ENCODE measurements at places on chromosomes 16 and 17.

DNA sequence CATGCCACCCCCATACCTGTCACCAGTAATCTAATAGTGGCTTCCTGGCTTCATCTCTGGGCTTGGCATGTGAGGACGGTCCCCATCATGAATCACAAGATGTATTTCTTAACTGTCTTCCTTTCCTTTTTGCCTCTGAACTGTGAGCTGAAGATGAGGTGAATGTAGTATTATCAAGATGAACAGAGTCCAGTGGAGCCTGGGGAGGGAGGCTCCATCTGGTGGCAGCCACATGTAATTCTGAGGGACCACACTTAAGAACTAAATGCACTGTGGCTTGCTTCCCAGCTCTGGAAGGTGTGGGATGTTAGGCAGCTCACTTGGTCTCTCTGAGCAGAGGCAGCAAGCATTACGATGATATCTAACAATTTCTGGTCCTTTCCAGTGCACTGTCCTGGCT, 354.9 kb upstream of the ASIC2 start:
- peak; percentile 65 for DNase-seq

GRCh38 chr17:81272616-81273015, 22.5 kb downstream of the SLC38A10 start:
- DNase-seq: no peak

- no peak for DNase-seq
Measured at GRCh38 chr17:12133183-12133582, 112.5 kb downstream of the MAP2K4 start.

DNA sequence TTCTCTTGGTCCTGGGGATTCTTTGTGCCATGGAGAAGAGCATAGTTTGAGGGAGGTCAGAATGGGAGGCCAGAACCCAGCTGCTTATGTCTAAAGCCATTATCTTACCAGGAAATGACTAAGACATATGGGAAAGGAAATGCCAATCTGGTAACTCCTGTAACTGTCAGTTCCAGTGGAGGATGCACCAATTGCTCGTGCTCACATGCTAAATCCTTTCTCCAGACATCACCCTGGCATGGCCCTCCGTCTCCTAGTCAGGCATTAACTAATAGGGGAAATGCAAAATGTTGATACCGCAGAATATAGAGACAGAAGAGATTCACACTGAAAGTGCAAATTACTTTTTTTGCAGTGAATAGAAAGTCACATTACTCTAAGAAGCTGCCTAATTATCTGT, 255.6 kb upstream of the HSBP1 start:
- DNase-seq: no peak

DNA sequence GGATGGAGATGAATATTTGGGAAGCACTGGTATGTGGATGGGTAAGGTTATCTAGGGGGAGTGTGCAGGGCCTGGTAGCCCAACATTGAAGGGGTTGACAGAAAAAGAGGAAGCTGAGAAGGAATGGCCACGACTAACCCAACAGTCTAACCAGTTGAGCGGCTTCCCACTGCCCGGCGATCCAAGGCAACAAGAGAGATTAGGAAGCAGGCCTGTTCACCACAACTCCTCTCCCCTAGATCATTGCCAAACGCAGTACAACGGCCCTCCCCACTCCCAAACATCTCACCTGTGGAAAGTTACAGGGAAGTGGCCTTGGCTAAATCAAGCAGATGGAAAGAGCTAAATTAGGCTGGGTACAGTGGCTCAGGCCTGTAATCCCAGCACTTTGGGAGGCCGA, 11.2 kb upstream of the RANGRF start:
- no peak for DNase-seq

GRCh38 chr17:54282886-54283285, 460.2 kb downstream of the KIF2B start:
- DNase-seq: no peak

DNA sequence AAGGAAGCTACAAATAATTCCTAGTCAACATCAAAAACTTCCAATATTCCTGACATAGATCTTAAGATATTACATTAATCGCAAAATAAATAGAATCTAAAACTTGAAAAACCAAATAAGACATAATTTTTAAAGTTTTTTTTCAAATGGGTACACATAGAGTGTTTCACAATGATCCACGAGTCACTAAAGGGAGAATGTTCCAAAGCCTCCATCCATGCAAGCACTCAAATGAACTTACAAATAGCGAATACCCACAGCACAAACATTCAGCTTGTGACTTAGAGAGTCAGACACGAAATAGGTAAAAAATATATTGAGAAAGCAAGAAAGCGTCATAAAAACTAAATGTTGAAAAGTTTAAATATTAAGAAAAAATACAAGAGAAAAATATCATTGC, 65.7 kb downstream of the CEP112 start:
- no peak for DNase-seq

- DNase-seq: peak; percentile 49
Measured at GRCh38 chr17:75047398-75048098, 523 bp downstream of the KCTD2 start.

DNA sequence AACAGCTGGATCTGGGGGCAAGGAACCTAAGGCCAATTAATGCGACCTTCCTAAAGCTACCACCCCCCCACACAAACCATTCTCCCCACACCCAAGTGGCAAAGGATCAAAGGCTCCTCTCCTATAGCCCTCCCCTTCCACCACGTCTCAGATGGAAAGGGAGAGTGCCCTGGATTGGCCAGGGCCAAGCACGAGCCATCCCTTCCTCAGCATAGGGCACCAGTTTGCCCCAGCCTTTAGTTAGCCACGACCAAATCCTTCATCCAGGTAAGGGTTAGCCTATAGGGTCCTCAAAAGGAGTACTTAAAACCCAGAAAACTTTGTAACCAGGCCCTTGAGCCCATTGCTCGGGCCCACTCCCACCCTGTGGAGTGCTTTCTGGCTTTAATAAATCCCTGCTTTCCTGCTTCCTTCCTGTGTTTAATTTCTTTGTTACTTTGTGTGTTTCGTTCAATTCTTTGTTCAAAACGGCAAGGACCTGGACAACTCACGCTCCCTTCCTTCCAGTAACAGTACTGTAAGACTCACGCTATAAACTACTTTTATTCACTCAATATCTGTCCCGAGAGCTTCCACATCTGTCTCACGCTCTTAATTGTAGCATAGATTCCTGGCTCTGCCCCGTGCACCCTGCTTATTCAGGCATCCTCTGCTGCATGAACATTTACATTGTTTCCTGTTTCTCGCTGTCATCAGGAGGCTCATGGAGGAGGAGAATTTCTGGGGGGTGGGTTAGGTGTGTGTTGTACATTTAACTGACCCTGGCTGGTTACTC, 62.3 kb downstream of the TNFRSF13B start:
- DNase-seq: no peak

GRCh38 chr16:31875112-31875803, 1.7 kb downstream of the ZNF267 start:
- DNase-seq: no peak

DNA sequence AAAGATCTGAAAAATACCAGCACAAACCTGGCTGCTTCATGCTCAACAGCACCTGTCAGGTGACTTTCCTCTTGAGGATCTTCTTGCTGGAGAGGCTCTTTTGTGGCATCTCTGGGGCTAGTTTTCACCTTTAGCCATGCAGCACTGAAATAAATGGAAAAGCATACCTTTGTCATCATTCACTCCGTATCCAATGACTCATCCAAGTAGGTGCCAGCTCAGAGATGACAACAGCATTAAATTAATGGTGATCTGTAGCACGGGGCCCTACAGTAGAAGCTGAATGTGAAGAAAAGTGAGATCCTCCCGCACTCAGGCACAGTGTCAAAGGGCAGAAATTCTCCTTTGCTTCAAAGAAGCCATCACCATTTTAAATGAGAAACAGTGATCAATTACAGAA, 32.2 kb downstream of the KIAA0753 start:
- no peak for DNase-seq

GRCh38 chr16:30581457-30581856, 4.0 kb downstream of the ZNF785 start:
- no peak for DNase-seq

- DNase-seq: no peak
Measured at GRCh38 chr17:78231991-78232858, 794 bp downstream of the TMEM235 start.

DNA sequence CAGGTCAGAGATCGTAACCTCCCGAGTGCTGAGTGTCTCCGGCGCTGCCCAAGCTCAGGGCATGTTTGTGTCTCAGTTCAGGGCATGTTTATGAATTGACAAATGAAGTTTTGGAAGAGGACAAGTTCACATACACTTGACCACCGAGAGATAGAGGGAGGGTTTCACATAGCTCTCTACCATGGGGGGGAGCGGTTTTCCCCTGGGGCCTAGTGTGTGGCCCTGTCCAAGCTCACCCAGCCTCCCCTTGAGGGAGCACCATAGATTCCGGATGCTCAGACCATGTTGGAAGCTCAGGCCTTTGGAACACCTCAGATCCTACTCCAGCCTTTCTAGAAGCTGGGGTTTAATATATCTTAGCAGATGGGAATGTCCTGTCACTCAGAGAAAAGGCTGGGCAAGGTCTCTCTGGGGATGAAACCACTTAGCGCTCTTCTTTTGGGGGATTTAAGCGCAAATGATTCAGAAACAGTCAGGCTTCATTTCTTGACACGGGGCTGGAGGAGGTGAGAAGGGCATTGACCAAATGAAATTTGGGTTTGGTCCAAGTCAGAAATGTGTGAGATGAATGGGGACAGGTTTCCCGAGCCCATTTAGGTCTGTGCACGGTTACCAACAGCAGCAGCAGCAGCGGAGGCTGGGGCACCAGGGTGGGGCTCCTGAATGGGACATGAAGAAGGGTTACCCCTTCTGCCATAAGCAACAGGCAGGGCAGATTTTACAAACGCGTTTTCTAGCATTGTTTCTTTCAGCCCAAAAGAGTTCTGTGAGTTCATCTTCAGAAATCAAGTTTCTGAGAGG, 96.6 kb downstream of the METRNL start:
- DNase-seq: no peak

- DNase-seq: no peak
Measured at GRCh38 chr17:73909186-73909585, 264.9 kb upstream of the SDK2 start.

DNA sequence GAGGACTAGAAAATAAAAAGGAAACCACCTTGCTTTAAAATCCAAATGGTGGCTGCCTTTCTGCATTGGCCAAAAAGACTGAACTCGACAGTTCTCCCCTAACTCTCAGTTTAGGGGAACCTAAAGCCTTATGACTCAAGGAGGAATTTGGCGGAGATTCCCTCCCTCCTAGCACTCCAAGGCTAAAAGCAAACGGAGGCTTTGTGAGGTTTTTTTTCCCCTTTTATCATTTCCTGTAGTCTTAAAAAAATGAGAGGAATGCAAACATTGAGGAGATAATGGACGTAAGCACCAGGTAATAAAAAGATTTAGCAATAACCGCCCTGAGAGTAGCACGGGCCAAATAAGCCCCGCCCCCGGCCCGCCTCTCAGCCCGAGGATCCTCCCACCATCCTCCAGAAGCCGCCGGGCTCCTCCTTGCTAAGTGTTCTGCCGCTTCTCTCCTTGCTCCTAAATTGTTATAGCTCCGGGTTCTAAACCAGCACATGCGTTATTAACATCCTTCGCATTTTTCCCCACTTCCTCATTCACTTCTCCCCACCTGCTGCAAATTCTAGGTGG, 5.8 kb upstream of the KIFC3 start:
- peak; percentile 70 for DNase-seq

GRCh38 chr16:15798671-15799070, 58.2 kb downstream of the MYH11 start:
- DNase-seq: no peak

DNA sequence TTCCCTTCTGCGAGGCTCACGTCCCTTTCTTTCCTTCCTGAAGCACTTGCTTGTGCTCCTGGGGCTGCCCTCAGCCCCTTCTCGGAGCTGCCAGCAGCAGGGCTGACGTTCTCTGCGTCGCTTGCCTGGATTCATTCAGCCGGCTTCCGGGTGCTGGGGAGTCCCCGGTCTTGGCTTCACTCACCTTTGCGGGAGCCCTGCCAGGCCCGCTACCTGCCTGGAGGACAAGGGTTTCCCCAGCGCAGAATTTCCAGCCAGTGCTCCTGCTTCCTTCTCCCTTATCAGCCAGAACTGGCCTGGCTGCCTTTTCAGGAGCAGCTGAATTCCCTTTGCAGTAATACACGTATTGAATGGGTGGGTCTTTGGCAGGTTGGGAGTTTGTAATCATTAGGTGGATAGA, 22.1 kb upstream of the IL17C start:
- no peak for DNase-seq

DNA sequence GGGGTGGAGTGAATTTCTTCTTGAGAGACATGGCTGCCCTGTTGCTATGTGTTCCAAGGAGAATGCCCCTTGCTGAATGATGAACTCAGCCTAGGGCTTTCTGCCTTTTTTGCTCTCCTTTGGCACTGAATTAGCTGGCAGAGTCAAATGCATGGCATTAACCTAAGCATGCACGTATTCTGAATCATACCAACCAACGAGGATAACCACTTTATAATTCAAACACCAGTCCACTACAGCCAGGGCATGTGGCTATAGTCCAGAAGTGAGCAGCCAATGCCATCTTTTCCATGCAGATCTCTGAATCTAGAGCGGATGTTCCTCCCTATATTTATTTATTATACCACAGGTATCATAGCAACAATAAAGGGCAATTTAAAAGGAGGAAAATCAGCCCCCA, 15.7 kb downstream of the TMIGD1 start:
- DNase-seq: no peak

DNA sequence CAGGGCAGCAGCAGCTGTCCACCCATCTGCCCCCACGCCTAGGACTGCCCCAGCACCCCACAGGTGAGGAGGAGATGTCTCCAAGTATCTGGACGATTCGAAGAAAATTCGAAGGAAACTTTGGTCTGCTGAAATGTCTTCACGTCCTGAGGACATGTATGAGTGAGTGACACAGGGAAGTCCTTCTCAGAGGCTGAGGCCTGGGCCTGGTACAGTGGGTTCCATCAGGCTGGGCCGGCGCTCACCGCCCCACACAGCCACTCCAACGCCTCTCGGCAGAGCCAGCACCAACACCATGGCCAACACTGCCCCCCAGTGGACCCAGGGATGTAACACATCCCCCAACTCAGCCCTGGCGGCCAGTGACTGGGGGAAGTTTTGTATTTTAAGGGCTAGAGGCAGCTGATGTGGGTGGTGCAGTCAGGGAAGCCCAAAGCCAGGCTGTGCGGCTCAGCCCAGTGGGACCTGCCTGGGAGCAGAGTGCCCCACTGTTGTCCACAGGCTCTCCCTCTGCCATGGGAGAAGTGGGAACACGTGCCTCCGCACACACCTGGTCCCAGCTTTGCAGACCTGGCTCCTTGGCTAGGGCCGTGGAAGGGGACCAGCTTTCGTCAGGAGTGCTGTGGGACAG, 55.8 kb upstream of the FASN start:
- peak; percentile 85 for DNase-seq

DNA sequence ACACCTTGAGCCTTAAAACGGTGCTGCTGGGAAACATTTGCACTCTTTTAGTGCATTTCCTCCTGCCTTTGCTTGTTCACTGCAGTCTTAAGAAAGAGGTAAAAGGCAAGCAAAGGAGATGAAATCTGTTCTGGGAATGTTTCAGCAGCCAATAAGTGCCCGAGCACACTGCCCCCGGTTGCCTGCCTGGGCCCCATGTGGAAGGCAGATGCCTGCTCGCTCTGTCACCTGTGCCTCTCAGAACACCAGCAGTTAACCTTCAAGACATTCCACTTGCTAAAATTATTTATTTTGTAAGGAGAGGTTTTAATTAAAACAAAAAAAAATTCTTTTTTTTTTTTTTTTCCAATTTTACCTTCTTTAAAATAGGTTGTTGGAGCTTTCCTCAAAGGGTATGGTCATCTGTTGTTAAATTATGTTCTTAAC, 4.4 kb downstream of the SOX9 start:
- DNase-seq: no peak
